ENCODE measurements at places on chromosomes 6 and 20.

GRCh38 chr6:125792680-125793079, 1.9 kb downstream of the NCOA7 start:
- DNase-seq = no peak

DNA sequence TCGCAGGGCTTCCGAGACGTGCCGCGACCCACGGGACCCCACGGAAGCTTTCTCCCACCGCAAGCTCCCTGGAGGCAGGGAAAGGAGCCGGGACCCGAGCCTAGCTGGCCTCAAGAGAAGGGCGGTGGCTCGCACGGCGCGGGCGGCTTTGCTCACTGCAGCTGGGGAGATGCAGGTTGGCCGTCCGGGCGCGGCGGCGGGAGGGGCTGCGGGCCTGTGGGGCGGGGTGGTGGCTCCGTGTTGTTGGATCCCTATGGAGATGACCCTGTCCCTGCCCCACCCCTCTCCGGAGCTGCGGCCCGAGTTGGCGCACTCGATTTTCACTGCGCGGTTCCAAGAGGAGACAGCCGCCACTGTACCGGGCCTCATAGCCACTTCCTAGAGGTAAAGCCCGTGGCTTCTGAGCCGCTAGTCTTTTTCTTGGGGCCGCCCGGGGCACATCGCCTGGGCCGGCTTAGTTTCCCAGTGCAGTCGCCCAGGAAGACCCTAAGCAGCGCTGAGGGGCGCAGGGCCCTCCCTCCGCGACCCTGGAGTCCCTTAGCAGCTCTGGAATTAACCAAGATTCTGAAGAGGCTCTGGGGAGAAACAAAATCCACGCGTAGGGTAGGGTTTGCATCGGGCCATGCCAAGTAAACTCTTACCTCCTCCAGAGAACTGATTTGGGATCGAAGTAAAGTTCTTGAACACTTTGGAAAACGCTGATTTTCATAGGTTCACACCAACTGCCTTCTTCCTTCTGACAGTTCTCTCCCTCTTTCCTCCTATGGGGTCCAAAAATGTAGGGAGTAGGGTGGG, at the start of gene ECT2L:
ECT2L (plus strand) TSS at position 279 of the 795 bp plus-strand sequence. CDS start 17,188 bp downstream, outside the sequence.
- peak; percentile 40 for DNase-seq

DNA sequence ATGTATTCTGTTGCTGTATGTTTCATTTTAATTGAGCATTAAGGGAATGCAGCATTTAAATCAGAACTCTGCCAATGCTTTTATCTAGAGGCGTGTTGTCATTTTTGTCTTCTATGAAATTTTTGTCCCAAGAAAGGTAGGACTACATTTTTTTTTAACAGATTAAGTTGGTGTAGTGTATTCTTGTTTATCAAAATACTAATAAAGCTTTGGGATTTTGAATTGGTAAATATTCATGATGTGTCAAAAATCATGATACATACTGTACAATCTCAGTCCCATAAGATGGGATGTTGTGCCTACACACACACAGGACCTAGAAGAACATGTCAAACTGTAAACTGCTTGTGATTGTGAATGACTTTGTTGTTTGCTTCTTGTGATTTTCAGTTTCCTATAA, 11.2 kb upstream of the HMGN4 start:
- no peak for DNase-seq

DNA sequence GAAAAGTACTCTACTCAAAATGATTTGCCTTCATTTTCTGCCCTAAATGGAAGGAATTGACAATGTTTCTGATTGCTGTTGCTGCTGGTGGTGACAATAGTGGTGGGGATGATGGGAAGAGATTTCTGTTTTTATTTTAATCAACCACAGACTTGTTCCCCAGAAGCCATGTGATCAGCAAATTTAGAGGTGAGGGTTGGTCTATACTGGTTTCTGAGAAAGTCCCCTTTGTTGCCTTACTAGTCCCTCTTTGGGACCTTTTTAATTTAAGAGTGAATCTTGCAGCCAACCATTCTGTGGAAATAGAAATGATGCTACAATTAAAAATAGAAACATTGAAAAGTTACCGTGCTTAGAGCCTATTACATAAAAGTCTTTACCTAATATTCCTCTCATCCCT, 43.2 kb downstream of the AIG1 start:
- no peak for DNase-seq

DNA sequence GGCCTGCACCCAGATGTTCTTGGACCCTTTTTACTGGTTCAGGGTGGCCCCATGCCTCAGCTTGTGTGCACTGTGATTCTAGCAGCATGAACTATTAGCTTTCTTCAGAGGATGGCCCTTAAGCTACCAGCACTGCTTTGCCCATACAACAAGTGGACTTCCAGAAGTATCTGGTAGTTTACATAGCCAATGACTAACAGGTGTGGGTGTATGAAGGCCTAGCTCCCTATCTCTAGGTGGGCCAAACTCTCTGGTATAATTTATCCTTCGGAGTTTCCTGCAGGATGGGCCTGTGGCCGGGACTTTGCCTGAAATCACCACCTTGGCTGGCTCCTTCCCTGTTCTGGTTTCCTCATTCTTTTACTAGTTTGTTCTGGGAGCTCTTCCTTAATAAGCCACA, 26.1 kb upstream of the JAG1 start:
- DNase-seq = no peak

DNA sequence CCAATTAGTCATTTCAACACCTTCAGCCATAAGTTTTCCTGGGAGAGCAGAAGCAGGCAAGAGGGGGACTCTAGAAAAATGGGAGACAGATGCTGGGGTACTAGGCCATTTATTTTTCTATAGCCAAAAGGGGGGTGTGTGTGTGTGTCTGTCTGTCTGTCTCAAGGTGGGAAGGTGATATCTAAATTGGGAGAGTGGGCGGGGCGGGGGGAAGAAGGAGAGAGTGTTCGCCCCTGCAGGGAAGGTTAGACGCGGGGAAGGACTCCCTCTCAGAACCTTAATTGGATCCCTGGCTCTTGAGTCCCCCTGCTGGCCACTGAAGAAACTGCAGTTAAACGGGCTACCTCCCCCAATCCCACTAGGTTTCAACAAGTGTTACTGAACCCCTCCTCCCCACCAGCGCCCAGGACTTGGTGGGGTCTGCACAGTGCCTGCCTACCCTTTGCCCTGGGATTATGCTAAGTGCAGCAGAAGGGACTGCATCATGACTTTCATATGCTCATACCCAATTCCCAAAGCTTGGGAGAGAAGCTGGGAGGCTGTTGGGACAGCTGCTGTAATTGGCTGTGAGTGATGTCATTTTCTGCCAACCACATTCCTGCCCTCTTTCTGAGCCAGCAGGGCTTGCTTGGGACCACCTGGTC, 45.8 kb downstream of the FOXP4 start:
- peak; percentile 73 for DNase-seq

DNA sequence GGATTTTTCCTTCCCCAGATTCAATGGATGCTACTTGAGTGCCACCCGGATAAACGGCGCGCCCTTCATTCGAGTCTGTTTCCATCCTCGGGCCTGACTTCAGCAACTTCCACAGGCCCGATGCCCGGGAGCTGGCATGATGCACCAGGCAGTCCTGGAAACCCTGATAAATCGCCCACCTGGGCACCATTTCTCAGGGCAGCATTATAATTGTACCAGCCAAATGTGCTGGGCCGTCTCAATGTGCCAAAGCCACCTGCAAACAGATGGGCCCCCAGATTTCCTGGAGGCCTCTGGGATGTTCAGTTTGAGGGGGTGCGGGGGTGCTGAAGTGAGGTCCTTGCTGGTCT, 65.8 kb downstream of the NOL4L start:
- DNase-seq = no peak

DNA sequence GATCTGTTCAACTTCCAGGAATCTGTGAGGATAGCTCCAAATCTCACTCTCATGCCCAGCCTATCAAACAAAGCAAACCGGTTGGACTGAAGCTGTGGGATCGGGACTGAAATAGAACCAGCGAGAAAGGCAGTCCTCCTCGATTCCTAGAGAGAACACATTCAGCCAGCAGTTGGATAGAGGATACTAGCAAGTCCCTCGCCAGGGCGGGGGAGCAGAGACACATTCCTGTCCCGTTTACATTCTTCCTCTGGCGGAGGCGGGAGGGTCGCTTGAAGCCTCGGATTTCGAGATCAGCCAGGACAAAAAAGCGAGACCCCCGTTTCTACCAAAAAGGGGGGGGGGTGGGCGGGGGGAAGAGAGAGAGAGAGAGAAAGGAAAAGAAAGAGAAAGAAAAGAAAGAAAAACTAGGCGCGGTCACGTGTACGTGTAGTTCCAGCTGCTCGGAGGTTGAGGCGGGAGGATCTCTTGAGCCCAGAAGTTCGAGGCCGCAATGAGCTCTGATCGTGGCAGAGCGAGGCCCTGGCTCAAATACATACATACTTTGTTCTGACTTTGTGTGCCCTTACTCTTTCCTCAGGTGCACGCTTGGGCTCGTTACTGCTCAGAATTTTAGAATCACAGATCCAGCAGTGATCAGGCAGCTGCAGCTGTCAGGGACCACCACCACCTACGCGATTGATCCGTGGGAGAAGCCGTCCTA, 19.5 kb downstream of the ZNF311 start:
- peak; percentile 89 for DNase-seq

DNA sequence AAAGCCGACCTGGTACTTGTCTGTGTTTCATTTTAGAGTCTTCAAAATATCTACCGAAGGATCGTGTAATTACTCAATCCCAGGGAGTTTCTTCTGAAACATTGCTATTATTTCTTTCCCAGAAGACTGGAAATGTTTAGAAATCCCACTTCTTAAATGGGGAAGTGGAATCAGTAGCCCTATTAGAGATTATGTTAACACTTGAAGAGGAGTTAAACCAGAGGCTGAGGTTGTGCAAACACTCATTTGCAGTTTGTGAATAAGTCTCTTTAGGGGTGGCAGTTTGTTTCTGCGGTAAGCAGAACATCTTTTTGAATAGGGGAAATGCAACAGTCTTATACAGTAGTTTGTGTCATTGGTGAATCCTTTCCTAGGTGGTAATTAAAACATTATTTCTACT, 21.3 kb downstream of the DSP start:
- DNase-seq = no peak

- peak; percentile 41 for DNase-seq
Observed at GRCh38 chr6:149335924-149336608, 18.6 kb downstream of the TAB2 start.

GRCh38 chr6:148074738-148075137, 267.9 kb upstream of the SASH1 start:
- DNase-seq = peak; percentile 2

- DNase-seq = peak; percentile 31
Observed at GRCh38 chr6:117346142-117346930, 79.4 kb downstream of the ROS1 start.

DNA sequence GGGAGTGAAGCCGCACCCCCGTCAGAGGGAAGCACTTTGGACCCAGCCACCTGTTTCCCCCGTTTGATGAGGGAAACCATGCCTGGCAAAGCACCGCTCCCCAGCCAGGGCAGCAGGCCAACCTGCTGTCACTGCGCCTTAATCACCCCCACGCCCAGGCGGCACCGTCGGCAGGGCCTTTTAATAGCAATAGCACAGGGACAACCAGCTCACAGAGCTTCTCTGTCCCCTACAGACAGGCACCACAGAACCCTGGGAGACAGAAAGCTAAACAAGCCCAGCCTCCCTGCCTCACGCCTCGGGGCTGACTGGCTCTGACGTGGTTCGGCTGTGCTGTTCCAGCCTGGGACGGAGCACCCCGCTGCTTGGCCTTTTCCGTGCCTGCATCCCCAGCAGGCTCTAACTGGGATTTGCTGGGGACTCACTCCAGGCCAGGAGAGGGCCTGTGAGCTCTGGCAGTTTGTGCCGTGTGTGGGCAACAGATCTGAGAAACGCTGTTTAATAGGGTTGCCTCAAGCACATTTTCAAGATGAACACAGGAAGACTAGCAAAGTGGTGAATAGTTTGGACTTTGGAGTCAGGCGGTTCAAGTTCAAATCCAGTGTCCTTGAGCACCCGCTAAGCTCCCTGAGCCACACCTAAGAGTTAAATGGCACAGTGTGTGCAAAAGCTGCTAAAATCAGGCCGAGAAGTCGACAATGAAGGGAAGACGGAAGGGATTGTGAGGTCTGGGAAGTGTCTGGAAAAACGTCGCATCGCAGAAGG, 223.8 kb downstream of the NRN1 start:
- DNase-seq = peak; percentile 61

- DNase-seq = no peak
Observed at GRCh38 chr20:17129089-17129488, 97.8 kb upstream of the PCSK2 start.

DNA sequence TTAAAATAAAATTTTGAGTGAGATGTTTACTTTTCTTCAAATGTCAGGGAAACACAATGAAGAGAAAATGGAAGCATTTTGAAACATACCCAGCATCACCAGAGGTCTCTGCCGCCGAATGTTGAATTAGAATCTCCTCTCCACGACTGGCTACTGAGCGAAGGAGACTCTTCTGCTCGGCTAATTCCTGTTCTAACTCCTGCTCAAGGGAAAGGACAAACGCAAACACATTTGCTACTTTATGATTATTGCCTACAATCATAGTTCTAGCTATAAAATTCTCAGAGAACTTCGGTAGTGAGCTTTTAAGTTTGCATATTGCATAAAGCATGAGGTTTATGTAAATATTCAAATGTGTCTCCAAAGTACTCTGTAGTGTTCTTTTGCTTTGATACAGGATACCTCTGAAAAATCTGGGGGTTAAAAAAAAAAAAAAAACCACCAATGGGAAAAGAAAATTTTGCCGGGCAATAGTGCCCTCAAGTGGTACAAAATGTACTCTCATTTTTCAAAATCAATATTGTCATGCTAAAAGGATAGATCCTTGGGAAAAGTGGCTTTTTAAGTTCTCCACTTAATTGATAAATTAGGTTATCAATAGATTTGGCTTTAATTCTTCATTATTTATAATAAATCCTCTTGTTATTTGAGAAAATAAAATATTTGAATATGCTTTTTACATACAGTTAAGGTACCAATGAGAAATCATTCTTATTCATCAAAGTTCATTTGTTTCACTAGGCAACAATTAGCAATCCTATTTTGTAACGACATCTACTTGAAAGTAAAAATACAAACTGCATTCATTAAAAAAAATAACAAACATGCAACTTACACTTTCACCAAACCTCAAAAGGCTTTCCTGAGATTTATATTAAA, 369.0 kb downstream of the SYNE1 start:
- peak; percentile 24 for DNase-seq

DNA sequence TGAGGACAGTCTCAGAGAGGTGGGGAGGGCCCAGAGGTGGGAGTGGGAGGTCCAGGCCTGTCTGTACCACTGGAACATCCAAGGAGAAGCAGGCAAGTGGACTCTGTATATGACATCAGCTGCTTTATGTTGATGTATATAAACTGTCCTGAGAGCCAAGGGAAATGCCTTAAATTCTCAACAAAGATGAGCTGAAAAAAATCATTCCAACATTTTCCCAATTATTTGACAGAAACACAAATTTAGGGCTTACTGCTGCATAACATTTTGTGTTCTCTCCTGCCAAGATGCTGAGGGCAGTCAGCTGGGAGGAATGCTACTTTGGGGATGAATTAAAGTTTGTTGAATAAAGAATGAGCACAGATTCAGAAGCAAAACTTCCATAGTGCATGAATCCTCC, 52.8 kb downstream of the FOXC1 start:
- DNase-seq = no peak

DNA sequence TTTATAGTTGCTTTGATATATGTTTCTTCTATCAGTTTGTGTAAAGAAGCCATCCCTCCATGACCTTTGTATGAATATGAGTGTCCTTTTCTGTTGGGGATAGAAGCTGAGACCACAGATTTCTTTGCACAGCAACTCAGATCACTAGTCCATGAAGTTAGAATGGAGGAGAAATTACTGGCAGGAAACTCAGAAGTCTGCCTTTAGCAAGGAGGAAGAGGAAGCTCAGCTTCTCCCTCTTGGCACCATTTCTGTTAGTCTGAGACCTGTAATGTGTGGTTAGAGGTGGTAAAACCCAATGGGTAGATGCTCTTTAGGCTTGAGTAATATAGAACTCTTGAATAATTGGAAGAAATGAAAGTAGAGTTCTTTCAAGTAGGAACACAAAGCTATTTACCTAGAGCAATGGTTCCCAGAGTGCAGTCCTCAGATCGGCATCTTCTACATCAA, 995.3 kb upstream of the FLRT3 start:
- no peak for DNase-seq

Measured in common myeloid progenitor, CD34-positive (primary cell).